ENCODE measurements at places on chromosomes 13 and 19.

- no peak for DNase-seq
Observed at GRCh38 chr13:79910875-79911540, 429.9 kb downstream of the SPRY2 start.

- no peak for DNase-seq
Observed at GRCh38 chr19:5470264-5470671, 15.1 kb downstream of the ZNRF4 start.

GRCh38 chr13:29448174-29448573 lies 147.3 kb downstream of the SLC7A1 start:
- no peak for DNase-seq

DNA sequence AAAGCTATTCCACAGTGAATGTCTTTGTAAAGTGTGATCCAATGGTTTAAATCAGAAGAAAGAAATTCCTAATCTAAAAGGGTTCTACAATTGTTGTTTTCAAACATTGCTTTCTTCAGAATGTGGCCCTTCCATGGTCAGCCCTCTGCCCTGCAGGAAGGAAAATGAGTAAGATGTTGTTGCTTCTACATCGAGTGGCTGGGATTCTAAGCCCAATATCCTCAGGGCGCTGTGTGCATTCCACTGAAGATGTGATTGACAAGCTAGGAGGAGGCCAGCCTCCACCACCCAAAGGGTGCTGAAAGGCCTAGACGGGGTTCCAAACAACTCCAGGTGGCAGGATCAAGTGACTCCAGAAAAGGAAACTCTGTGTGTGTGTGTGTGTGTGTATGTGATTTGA lies 316.9 kb upstream of the TSHZ3 start:
- no peak for DNase-seq

DNA sequence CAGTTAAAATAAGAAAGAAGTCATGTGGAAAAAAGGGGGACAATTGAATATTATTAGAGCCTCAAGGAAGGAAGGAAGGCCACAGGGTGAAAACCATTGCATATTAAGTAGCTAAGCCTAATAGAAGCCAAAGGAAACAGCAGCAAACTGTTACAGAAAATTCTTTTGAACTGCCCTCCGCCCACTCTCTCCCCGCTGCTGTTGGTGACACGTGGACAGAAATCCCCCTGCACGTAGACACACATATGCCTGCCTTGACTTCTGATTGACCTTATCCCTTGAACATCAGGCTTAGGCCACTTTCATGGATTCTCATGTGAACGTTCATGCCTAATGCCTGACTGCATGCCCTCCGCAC lies 229.1 kb downstream of the KCNRG start:
- DNase-seq = no peak

- DNase-seq = no peak
Observed at GRCh38 chr19:45403272-45403671, 1.6 kb downstream of the PPP1R13L start.

DNA sequence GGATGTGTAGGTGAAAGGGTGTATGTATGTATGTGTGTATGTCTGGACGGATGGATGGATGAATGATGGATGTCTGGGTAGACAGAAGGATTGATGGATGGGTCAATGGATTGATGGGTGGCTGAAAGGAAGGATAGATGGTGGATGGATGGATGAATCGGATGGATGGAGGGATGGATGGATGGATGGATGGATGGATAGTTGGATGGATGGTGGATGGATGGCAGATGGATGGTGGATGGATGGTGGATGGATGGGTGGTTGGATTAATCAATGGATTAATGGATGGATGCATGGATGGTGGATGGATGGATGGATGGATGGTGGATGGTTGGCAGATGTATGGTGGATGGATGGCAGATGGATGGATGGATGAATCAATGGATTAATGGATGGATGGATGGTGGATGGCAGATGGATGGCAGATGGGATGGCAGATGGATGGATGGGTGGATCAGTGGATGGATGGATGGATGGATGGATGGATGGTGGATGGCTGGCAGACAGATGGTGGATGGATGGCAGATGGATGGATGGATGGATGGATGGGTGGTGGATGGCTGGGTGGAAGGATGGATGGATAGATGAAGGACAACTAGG lies 16.5 kb upstream of the PPP5C start:
- no peak for DNase-seq

- no peak for DNase-seq
Observed at GRCh38 chr13:61144834-61145593, 270.6 kb downstream of the PCDH20 start.

DNA sequence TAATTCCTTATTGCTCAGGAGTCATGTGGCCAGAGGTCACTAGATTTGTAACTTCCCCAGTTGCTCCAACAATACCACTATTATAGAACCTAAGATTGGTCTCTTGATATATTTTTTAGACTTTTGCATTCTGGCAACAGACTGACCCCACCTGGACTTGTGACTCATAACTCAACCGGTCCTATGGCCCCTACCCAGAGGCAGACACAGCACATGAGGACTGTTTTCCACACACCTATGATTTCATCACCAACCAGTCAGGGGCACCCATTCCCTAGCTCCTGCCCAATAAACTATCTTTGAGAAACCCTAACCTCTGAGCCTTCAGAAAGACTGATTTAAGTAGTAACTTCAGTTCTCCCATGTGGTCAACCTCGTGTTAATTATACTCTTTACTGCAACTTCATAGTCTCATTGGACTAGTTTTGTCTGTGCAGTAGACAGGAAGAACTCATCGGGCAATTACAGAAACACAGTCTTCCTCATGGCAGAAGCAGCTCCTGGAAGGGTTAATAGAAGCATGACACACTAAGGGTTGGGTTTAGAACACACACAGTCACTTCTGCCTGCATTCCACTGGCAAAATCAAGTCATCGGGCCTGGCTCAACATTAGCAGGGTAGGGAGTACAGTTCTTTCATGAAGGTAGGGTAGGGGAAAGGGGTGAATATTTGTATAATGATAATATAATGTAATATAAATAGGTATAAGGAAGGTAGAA lies 251.8 kb downstream of the UQCRFS1 start:
- DNase-seq = no peak

DNA sequence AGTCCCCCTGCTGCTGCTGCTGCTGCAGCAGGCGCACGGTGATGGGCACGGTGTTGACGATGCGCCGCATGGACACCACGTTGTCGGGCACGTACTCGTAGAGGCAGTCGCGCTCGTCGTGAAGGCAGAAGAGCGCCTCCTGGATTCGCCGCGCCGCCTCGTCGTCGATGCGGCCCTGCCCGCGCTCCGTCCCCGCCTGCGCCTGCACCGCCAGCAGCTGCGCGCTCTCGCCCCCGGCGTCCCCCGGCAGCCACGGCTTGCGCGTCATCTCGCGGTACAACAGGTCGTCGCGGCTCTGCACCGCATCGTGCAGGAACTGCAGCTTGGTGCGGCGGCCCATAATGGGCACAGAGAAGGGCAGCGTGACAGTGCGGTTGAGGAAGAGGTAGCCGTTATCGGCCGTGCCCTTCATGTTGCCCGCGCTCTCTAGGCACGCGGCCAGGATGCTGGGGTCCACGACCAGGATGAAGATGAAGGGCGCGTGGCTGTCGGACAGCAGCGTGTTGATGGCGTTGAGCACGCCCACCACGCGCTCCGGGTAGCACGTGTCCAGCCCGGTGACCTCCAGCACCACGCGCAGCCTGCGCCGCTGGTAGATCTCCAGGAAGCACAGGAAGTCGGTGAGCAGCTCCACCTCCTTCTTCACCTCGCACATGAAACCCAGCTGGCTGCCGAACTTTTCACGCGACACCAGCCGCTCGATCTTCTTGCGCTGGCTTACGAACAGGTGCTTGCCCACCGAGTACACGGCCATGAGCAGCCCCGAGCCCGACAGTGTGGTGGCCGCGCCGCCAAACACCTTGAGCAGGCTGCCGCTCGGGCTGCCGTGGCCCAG lies 8.1 kb downstream of the NKPD1 start:
- DNase-seq = no peak

GRCh38 chr19:51282335-51282734 lies 29.1 kb upstream of the IGLON5 start:
- DNase-seq = no peak

- no peak for DNase-seq
Observed at GRCh38 chr13:97933776-97934175, 19.7 kb upstream of the IPO5 start.

DNA sequence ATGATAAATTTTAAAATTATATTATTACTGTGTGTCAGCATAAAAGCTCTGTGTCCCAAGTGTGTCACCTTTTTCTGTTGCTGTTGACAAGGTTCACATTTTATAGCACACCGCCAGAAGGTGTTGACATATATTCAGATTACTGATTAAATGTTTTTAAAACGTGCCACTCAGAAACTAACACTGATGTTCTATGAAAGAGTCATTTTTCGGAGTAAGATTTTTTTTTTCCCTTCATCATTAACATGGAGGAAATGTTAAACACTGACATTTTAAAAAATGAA lies 197.5 kb downstream of the TM9SF2 start:
- DNase-seq = no peak

- DNase-seq = no peak
Observed at GRCh38 chr13:99509479-99509878, 8.2 kb downstream of the TM9SF2 start.

GRCh38 chr13:111479412-111479811 lies 159.0 kb downstream of the TEX29 start:
- DNase-seq = no peak
